ENCODE measurements at places on chromosomes 6 and 20.

DNA sequence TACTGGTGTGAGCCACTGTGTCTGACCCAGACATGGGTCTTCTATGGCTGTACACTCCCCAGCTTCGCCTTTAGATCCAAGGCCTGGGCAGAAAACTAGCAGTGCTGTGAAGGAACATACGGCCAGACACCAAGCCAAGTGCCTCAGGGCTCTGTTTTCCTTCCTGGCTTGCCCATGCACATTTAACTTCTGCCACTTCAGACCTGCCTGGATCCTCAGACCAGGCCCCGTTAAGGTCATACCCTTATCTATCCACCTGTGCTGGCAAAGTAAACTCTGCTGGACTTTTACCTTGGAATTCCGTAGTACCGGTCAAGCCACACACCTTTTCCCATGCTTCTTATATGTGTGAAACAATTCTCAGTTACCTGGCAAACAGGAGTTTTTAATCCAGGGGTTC, 644.8 kb downstream of the PTPRT start:
- no peak for DNase-seq

GRCh38 chr6:142323377-142323776, 21.6 kb downstream of the ADGRG6 start:
- DNase-seq = peak; percentile 26

DNA sequence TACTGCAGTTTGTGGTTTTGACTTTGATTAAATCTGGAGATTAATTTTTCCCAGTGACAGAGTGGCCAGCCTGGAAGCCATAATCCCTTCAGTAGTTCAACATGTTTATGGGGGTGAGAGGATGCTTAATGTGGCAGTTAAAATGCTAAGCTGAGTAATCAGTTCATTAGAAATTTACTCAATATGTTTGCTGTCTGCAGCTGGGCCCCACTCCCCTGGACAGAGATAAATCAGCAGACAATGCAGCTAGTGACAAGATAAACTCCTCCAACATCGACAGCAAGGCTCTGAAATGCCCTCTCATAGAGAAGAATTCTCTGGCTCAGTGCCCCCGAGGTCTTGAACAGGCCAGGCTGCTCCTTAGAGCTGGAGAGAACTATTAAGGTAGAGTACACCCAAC, 101.9 kb downstream of the LRFN2 start:
- no peak for DNase-seq

DNA sequence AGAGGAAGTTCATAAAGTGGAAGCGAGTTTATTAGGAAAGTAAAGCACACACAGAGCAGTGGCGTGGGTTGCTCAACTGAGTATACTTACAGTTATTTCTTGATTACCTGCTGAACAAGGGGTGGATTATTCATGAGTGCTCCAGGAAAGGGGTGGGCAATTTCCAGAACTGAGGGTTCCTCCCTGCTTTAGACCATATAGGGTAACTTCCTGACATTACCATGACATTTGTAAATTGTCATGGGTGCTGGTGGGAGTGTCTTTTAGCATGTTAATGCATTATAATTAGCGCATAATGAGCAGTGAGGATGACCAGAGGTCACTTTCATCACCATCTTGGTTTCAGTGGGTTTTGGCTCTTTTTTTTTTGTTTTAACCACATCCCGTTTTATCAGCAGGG, 29.8 kb downstream of the PDYN start:
- DNase-seq = no peak

DNA sequence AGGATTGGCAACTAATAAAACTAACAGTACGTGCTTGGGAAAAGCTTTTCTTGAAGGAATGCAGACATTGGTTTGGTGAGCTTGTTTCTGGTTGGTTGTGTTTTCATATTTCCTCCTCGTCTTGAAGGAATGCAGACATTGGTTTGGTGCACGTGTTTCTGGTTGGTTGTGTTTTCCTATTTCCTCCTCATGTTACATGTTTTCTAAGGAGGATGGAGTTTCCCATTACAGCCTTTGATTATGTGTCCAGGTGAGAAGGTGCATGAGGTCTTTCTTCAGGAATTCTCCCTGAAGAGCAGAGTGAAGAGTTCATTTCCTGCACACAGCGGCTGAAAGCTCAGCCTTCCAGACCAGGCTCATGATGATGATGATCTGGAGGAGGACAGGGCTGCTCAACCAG, 190.6 kb downstream of the SMOC2 start:
- no peak for DNase-seq

DNA sequence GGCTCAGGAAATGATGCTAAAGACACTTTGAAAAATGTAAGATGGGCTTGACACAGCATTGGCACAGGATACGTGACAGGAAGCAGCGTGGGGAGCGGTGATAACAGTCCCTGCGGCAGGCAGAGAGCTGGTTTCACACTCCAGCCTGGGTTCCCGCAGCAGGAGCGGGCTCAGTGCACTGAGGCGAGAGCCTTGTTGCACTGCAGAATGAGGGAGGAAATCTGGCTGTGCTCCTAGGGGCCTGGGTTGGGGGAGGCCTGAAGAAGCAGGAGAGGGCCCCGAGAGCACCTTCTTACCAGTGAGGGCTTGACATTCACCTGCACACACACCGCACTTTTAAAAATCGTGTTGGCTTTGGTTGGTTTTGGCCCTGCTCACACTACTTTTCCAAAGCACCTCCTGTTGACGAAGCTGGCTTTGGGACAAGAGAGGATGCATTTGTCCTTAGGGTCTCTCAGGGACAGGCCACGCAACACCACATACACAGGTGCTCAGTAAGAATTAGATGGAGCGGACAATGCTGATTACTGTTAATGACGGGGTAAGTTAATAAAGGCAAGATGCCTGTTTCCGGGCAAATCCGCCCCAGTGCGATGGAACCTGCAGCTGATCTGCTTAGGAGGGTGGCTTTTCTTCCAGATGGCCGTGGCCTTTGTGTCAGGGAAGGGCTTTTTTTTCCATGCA, 49.4 kb upstream of the ARMC2 start:
- no peak for DNase-seq

- peak; percentile 82 for DNase-seq
Observed at GRCh38 chr6:125918681-125919566, 37.6 kb upstream of the HINT3 start.

GRCh38 chr20:821731-822065, 11.8 kb upstream of the FAM110A start:
- DNase-seq = no peak
